Iris pigment epithelial cell (primary cell): ENCODE measurements at places on chromosomes 6 and 20.

GRCh38 chr20:39019805-39020325 is 57.7 kb downstream of the DHX35 start:
- peak; percentile 40 for DNase-seq

DNA sequence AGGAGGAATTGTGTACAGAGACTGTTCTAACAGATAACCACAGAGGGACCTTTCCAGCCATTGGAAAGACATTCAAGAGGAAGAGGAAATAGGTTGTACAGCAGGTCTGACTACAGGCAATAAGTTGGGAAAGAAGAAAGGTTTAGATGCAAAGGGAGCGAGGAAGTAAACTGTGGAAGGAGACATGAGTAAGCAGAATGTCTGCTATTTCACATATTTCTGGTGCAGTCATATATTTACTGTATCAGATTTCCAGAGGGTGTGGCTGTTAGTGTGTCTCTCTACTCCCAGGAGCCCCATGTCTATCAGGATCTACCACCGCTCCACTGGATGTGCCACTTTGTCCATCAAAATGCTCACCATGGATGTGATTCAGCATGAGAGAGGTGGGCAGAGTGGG is 25.9 kb downstream of the MRS2 start:
- DNase-seq = peak; percentile 76

DNA sequence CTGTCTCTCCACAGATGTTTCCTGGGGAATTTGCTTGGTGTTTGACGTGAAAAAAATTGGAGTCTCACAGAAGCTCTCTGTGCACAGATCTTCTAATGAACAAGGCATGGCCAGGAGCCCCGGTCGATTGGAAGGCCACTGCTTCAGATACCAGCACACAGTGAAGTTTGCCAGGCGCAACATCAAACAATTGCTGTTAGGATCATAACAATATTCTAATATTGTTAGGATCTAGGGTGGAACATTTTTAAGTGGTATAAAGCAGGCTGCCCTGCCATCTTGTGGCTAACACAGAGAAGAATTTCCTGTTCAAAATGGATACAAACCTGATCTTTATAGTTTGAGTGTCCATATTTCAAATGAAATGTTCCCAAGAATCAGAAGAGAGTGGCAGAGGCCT is 64.1 kb downstream of the C6orf118 start:
- DNase-seq = peak; percentile 12

DNA sequence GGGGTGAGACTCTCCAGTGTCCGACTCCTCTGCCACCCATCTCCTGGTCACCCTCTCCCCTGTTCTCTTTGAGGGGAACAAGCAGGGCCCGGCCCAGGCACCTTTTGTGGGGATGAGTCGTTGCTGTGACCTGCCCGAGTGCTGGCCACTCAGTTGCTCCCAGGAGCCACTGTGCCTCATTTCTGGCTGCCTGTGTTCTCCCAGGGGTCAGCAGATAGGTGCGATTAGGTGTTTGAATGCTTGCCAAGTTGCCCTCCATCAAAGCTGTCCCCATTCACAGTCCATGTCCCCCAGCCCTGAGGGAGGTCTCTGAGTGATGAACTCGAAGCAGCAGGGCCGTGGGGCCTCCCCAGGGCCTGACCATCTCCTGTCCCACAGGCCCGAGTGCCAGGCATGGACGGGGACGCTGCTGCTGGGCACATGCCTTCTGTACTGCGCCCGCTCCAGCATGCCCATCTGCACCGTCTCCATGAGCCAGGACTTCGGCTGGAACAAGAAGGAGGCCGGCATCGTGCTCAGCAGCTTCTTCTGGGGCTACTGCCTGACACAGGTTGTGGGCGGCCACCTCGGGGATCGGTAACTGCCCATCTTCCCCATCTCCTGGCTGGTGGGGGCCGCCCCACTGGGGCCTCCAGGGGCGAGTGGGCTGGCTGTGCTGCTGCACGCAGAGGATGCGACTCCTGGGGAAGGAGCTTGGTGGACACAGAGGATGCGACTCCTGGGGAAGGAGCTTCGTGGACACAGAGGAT is 4.1 kb downstream of the SLC17A9 start:
- no peak for DNase-seq

- DNase-seq = no peak
Measured at GRCh38 chr6:104729433-104729832, 130.3 kb downstream of the HACE1 start.

GRCh38 chr6:157762636-157763035 is 60.4 kb upstream of the SNX9 start:
- no peak for DNase-seq
